LHCN-M2 (cell line): ENCODE measurements at places on chromosomes 16 and 17. TPM values are rescaled to one million over a fixed set of nuclear protein-coding genes. Genes with fewer than 3 reads are reported as not detected.

DNA sequence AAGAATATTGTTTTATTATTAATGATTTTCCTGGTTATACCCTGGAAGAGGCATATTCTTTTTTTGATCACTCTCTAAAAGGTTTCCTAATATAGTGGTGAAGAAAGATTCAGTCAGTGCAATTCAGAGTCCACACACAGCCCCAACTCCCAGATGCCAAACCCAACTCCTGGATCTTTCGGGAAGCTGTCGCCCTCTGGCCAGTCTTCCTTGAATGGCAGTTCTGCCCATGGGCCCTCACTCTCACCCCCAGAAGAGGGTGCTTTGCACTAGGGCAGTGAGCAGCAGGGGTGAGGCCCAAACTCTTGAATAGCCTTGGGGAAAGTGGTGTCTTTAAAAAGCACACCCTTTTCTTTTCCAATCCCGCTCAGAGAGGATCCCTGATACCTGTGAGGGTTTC, 11.0 kb downstream of the KRT32 start:
- no peak for DNase-seq

The MRPS7 gene
- 52.4 and 58.4 TPM in 2 replicates for total RNA-seq

DNA sequence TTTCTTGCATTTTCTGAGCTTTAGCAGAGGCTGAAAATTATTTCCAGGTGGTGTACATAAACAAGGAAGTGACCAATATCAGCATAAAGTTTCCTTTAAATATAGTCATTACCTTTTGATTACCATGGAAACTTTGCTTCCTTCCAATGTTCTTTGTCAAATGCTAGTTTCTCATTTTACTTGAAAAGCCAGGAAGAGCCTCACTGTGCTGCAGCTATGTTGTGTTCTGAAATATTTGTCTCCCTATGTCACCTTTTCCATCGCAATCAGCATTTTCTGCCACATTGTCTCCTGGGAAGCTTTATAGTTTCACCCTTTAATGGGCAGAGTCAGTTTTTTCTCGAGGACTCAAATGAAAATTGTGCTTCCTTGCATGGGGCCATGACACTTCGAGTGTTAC, 496.0 kb downstream of the CDH8 start:
- no peak for DNase-seq

The ZNF594 gene
- total RNA-seq: 3.5 and 7.6 TPM in 2 replicates

GRCh38 chr17:59815965-59816364, 76.8 kb downstream of the TUBD1 start:
- DNase-seq: peak; percentile 52

DNA sequence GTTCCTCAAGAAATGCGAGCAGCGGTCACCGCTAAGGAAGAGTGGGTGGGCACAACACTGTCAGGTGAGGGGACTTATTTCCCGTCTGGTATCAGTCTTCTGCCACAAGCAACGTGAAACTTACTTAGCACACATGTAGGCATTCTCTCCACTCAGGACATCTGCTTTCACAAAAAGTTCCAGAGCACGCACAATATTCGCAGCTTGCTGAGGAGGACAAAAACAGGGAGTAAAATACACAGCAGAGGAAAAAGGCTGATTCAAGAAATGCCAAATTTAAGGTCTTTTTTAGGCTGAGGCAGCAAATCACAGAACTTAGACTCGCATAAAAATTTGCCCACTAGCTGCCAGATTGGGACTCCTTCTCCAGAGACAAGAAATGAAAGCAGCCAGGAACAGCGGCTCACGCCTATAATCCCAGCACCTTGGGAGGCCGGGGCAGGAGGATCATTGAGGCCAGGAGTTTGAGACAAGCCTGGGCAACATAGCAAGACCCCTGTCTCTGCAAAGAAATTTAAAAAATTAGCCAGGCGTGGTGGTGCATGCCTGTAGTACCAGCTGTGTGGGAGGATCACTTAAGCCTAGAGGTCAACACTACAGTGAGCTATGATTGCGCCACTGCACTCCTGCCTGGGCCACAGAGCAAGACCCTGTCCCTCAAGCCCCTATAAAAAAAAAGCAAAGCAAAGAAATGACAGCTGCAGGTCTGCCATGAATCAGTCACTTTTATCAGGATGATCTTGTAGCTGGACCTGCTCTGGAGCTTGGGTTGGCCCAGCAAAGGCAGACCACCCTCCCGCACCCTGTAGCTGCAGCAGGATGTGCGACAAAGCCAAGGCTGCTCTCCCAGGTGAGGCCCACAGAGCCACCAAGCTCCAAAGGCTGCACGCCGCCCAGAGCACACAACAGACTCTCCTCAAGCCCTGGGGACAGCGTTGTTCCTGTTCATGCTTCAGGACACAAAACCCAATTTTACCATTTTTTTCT, 20.5 kb downstream of the USP36 start:
- no peak for DNase-seq

The AOC2 gene
- total RNA-seq: 0.11 and 0.45 TPM in 2 replicates

- DNase-seq: no peak
Observed at GRCh38 chr16:12354296-12354833, 377.8 kb downstream of the SNX29 start.

The RASD1 gene
- 0.19 TPM in 1 of 2 replicates, not detected in the other for total RNA-seq

The TAF15 gene
- total RNA-seq: 25.9 and 42.4 TPM in 2 replicates

- DNase-seq: no peak
Observed at GRCh38 chr16:67873435-67874370, 851 bp downstream of the EDC4 start.

- no peak for DNase-seq
Observed at GRCh38 chr16:67430504-67430976, 381 bp upstream of the HSD11B2 start.

DNA sequence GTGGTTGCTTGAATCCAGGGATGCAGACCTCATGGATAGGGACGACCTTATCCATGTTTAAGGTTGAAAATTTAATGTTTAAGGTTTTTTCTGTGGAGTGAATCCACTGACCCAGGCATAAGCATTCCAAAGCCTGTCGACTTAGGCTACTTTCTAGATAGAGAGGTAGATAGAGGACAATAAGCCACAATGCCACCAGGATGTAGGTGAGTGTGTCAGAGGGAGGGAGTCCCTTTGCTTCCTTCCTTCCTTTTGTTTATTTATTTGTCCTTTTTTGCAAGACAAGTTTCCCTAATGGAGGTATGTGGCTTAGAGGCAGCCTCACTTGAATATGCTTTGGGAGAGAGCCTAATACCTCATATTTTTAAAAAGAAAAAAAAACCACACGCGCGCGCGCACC, 834.2 kb upstream of the SOX9 start:
- no peak for DNase-seq

The TEX14 gene
- total RNA-seq: not detected in 2 replicates

DNA sequence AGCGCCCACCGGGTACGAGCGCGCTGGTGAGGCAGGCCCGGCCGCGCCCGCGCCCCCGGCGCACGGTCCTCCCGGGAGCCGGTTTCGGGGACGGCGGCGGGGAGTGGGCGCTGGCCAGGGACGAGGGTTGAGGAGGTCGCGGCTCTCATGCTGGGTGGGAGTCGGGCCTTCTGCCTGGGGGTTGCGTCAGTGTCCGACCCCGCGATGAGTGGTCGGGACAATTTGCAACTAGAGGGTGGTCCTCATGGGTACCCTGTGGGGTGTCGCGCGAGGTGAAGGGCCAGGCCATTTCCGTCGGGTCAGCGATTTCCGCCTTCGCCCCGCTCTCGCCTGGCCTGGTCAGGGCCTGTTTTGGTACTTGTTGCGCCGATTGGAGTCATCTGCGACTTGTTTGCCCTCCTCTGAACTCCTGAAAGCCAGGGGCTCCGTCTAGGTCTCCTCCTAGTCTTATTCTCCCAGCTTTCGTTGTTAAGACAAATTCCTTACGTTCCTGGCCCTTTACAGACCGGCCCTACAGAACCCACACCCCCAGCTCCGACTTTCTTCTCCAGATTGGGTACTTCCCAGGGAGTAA, 14.9 kb downstream of the NAA60 start:
- DNase-seq: no peak

DNA sequence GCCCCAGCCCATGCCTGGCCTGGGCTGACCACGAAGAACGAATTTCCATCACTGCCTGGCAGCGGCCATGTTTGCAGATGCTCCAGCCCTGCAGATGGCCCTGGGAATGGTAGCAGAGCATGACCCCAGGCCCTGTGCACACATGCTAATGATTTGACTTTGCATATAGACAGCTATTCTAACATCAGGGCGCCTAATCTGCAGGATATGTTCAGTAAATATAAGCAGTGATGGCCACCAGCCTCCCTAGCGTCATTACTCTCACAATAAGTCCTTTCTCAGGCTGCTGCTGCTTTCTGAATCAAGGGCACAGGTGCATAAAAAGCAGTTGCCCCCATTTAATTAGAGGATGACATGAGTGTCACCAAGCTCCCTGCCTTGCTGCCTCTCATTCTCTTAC, 24.2 kb downstream of the DNAH9 start:
- DNase-seq: no peak

- peak; percentile 76 for DNase-seq
Observed at GRCh38 chr16:73176577-73177013, 128.7 kb upstream of the ZFHX3 start.

The GINS3 gene
- 15.5 and 15.8 TPM in 2 replicates for total RNA-seq

The NDEL1 gene
- total RNA-seq: 52.4 and 69.1 TPM in 2 replicates

The CCL1 gene
- not detected in 2 replicates for total RNA-seq

- no peak for DNase-seq
Observed at GRCh38 chr17:33982909-33983308, 272.2 kb upstream of the CCL2 start.

DNA sequence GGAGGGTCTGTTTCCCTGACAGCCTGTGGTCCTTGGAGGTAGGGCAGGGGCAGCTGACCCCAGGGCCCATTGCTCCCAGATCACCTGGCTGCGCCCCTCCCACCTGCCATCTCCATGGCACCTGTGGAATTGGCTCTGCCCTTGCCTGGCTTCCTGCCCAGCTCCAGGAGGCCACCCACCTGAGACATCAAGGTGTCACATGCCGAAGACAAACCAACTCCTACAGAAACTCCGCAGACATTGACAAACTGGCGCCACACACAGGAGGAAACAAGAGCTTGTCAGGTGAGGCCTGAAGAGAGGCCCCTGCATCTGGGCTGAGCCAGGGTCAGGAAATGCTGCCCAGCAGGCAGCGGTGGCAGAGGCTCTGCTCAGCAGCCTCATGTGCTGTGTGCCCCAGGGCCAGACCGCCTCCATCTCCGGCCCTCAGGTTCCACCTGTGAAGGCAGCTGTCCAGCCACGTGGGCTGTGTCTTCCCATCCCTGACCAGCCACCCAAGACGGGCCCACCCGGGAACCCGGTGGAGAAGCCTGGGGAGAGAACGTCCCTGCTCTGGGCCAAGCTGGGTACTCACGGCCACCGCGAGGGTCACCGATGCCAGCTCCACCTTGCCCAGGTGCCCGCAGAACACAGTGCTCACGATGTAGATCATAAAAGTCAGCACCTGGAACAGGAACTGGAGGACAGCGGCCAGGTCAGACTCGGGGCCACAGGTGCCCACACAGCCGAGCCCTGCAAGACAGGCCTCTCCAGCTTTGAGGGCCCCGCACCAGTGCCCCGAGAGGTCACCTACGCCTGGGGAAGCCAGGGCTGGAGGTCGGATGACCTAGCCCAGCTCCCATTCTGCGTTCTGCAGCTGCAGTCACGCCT, 1.6 kb downstream of the SLC47A2 start:
- DNase-seq: no peak

The SLC22A31 gene
- total RNA-seq: 0.06 TPM in 1 of 2 replicates, not detected in the other

- DNase-seq: no peak
Observed at GRCh38 chr17:78558989-78559388, 18.2 kb downstream of the DNAH17 start.

GRCh38 chr17:63395075-63395805, 50.9 kb downstream of the CYB561 start:
- peak; percentile 82 for DNase-seq

The KRTAP4-9 gene
- not detected in 2 replicates for total RNA-seq

DNA sequence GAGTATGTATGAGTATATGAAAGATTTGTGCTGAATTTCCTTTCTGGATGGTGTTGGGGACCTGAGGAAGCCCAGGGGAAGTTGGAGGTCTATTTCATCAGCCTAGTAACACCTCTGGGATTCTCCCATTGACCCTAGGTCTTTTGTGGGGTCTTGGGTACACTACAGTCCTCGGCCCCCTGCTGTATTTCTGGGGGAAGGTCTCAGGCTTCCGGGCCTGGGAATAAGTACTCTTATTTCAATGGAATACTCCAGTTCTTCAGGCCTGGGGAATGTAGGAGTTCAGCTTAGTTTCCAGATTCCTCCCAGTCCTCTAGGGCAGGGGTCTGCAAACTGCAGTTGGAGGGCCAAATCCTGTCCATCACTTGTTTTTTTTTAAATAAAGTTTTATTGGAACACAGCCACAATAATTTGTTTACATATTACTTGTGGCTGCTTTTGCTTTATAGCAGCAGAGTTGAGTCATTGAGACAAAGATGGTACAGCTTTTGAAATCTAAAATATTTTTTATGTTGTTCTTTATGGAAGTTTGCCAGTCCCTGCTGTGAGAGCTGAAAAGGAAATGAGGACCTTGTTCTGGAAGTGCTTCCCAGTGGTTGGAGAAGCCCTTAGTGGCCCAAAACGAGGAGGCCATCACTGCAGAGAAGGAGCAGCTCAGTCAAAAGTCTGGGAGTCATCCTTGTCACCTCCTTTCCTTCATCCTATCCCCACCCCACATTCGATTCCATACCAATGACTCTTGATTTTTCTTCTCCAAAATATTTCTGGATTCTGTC, 142.5 kb upstream of the HS3ST2 start:
- peak; percentile 55 for DNase-seq

DNA sequence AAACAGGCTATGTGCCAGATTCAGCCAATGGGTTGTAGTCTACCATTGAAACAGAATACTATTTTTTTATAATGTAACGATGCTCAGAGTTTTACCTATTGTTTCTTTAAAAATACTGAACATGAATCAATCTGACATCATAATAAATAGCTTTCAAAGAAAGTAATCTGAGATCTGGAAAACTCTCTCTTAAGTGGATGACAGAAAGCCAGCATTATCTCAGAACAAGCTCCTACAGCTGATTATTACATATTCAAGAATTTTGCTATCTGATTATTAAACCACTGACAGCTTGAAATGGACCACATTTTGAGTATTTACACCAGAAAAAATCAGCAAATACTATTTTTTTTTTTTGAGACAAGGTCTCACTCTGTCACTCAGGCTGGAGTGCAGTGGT, 484.2 kb upstream of the SOX9 start:
- DNase-seq: no peak

- DNase-seq: no peak
Observed at GRCh38 chr17:48469227-48469626, 39.2 kb upstream of the SKAP1 start.

The ITGAD gene
- total RNA-seq: not detected in 2 replicates

DNA sequence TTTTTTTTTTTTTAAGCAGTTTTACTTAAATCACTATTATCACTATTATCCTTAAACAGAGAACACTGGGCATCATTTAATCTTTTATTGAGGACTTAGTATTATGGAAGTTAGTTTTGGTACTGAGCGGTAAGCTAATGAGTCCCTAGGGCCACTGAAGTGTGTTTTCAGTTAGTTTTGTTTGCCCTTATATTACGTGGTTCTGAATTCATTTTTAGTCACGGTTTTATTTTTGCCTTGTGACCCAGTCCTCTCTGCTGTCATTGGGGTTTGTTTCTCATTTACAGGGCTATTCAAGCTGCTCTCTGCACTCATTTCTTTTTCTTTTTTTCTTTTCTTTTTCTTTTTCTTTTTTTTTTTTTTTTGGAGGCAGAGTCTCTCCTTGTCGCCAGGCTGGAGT, 17.3 kb downstream of the RABEP1 start:
- no peak for DNase-seq

The FOXN1 gene
- not detected in 2 replicates for total RNA-seq

- no peak for DNase-seq
Observed at GRCh38 chr17:12815642-12816141, 26.4 kb downstream of the ARHGAP44 start.

- DNase-seq: peak; percentile 84
Observed at GRCh38 chr17:2068519-2069051, 13.7 kb downstream of the HIC1 start.

The P2RX1 gene
- total RNA-seq: 0.17 TPM in 1 of 2 replicates, not detected in the other

The CIITA gene
- total RNA-seq: 1.1 TPM in 2 replicates

The CD300LB gene
- total RNA-seq: not detected in 2 replicates

The HCRT gene
- not detected in 2 replicates for total RNA-seq

- no peak for DNase-seq
Observed at GRCh38 chr17:57899391-57899790, 49.5 kb upstream of the MRPS23 start.
